ENCODE measurements at places on chromosomes 2 and 18. TPM values are rescaled to one million over a fixed set of nuclear protein-coding genes. Genes with fewer than 3 reads are reported as not detected.

Gene ASPRV1
- total RNA-seq, result 0.26 TPM

Gene TRIM43
- not detected for total RNA-seq

Gene PCARE
- total RNA-seq, result not detected

Gene MOGAT1
- total RNA-seq, result not detected

Gene SLC23A3
- total RNA-seq, result 1.2 TPM

Gene PPP4R1
- 131 TPM for total RNA-seq

Gene C2orf15
- total RNA-seq, result 0.59 TPM

Gene TSPYL6
- total RNA-seq, result not detected

Gene ITPRIPL1
- 0.10 TPM for total RNA-seq

Gene CNTNAP5
- 0.30 TPM for total RNA-seq

Gene SP9
- total RNA-seq, result not detected

Gene PROM2
- total RNA-seq, result 1.2 TPM

Gene SP100
- 169 TPM for total RNA-seq

Gene GPR17
- 0.18 TPM for total RNA-seq

Gene HOXD12
- not detected for total RNA-seq

Gene C1D
- total RNA-seq, result 21.8 TPM

Gene FAM136A
- 32.8 TPM for total RNA-seq

Gene ANKRD23
- 2.5 TPM for total RNA-seq

Gene FIGN
- 30.3 TPM for total RNA-seq

Gene PSMA8
- total RNA-seq, result not detected

Gene SP140
- total RNA-seq, result 14.1 TPM

Gene CABLES1
- total RNA-seq, result 12.2 TPM

Gene SRD5A2
- total RNA-seq, result not detected

Gene CCT7
- 315 TPM for total RNA-seq

Gene DUSP19
- 3.1 TPM for total RNA-seq

Gene NT5DC4
- total RNA-seq, result not detected

Gene TUBA3D
- total RNA-seq, result not detected

Gene STAT4
- 1.6 TPM for total RNA-seq

Gene SERPINB12
- not detected for total RNA-seq

Gene ASXL3
- total RNA-seq, result 8.2 TPM

Gene LIMS3
- 3.2 TPM for total RNA-seq

Gene RFTN2
- total RNA-seq, result 8.1 TPM

Gene FEV
- total RNA-seq, result not detected

Gene ALPG
- 0.27 TPM for total RNA-seq

Gene ZNF516
- total RNA-seq, result 59.8 TPM

Gene NEU4
- total RNA-seq, result 0.22 TPM

Gene GAD1
- 4.7 TPM for total RNA-seq

Gene MC2R
- total RNA-seq, result not detected

Gene LOXHD1
- not detected for total RNA-seq

Gene KRTCAP3
- 1.9 TPM for total RNA-seq

Gene DSEL
- 16.5 TPM for total RNA-seq

Gene FOXI3
- 0.60 TPM for total RNA-seq

Gene FAHD2B
- total RNA-seq, result 5.7 TPM

Gene C2orf92
- total RNA-seq, result 8.5 TPM

Gene CSRNP3
- total RNA-seq, result 5.9 TPM

Gene TBR1
- not detected for total RNA-seq

Gene GALNT3
- 16.4 TPM for total RNA-seq

Gene FKBP7
- total RNA-seq, result 58.5 TPM

Gene EVX2
- total RNA-seq, result not detected

Gene IL36A
- not detected for total RNA-seq

Gene MYO1B
- 95.7 TPM for total RNA-seq
